ENCODE measurements at places on chromosomes 5 and 9.

DNA sequence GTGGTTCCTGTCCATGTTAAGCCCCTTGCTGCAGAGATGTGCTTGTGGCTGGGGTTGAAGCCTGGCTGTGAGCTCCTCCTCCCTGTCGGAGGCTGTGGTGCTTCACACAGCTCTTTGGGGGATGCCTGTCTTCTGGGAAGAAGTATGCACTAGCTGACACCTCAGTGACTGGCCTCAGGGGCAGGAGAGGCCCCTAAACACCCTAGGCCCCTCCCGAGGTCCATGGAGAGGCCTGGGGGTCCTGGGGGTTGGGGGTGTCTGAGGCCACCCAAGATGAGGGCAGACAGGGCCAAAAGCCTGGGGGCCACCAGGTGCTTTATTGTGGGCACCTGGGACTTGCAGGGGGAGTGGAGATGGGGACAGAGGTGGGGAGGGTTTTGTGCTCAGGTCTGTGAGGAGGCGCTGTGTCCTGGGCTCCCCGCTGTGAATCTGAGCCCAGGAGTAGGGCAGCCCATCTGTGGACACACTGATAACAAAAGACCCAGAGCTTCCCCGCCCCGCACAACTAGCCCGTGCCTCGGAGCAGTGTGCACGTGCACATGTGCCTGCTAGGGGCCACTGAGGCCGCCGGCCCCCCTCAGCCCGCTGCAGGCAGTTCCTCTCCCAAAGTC is 92.0 kb downstream of the PHF2 start:
- no peak for DNase-seq

DNA sequence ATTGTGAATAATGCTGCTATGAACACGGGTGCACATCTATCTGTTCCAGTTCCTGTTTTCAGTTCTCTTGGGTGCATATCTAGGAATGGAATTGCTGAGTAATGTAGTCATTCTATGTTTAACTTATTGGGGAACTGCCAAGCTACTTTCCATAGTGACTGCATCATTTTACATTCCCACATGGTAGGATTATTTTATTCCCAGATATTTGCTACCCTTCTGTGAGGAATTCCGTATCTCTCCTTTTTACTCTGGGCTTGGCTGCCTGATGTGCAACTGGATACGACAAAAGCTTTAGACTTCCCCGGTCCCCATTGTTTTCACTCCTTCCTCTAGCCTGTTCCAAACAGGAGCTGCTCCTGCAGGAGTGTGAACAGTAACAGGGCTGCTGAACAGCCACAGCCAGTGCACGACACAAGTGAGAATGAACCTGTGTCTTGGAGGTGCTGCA is 7.2 kb downstream of the TAS2R1 start:
- no peak for DNase-seq

GRCh38 chr5:35794684-35795375 is 61.9 kb upstream of the IL7R start:
- no peak for DNase-seq

GRCh38 chr5:6780802-6781391 is 67.7 kb downstream of the TENT4A start:
- DNase-seq, result no peak

DNA sequence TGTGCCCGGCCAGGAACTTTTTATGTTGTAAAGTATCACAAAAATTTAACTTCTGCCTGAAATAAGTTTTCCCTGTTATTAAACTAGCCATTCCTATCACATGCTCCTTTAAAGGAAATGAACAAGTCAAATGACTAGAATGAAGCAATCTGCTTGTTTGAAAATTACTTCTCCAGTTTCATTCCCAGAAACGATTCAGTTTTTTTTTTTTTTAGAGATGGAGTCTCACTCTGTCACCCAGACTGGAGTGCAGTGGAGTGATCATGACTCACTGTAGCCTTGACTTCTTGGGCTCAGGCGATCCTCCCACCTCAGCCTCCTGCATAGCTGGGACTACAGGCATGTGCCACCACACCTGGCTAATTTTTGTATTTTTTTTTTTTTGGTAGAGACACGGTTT is 13.3 kb upstream of the GNG10 start:
- DNase-seq, result no peak

- DNase-seq, result no peak
Measured at GRCh38 chr5:139190125-139190524, 8.0 kb downstream of the SIL1 start.

DNA sequence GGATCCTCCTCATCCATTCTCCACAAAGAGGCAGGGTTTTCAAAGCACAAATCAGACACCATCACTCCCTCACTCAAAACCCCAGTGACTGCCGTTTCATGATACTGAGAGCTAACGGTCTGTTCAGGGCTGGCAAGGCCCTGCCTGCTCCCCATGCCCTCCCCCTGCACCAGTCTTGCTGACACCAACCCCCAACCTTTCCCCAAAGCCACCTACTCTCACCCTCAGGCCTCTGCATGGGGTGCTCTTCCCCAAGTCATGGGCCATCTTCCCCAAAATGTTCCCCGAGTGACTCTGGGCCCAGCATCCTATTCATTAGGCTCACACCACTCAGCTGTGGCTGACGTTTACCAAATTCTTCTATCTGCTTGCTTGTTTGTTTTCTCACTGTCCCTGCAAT is 21.7 kb upstream of the OLFM1 start:
- DNase-seq, result no peak

GRCh38 chr5:136082390-136083193 is 50.1 kb upstream of the SMAD5 start:
- peak; percentile 20 for DNase-seq

DNA sequence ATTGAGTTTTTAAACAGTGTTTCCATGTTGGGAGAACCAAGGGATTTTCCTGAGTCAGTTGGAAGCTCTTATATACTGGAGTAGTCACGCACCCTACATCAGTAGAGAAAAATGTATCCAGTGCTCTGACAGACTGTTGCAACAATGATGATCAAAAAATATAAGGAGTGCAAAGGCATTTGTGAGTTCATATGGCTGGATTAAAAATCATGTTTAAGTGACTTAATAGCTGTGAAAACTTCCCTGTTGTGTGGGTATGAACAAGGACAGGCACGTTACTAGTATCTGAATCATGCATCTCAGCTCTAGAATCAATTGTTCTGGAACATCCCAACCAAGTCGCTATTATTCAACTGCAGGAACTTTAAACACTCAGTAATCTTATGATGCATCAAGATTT is 229.7 kb downstream of the ROR2 start:
- DNase-seq, result no peak

GRCh38 chr5:4862500-4862899 is 277.6 kb upstream of the ADAMTS16 start:
- no peak for DNase-seq

GRCh38 chr5:58455480-58455879 is 4.4 kb downstream of the PLK2 start:
- no peak for DNase-seq

DNA sequence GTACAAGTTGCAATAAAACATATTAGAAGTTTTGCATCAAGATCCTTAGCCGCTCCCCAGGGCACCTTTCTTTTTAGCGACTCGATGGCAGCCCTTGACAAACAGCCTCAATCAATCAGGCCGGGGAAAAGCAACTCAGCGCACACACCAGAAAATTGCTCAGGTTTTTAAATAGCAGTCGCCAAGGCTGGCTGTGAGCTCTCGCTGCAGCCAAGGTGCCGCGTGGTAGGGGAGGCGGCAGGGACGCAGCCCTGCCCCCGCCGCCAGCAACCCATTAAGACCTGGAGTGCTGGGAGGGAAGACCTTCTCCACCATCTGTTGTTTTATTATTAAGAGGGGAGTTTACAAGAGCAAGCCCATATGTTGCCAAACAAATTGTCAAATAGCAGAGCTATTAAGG is 22.6 kb downstream of the ASS1 start:
- DNase-seq, result no peak

- no peak for DNase-seq
Measured at GRCh38 chr9:79656169-79656568, 84.4 kb downstream of the TLE4 start.

DNA sequence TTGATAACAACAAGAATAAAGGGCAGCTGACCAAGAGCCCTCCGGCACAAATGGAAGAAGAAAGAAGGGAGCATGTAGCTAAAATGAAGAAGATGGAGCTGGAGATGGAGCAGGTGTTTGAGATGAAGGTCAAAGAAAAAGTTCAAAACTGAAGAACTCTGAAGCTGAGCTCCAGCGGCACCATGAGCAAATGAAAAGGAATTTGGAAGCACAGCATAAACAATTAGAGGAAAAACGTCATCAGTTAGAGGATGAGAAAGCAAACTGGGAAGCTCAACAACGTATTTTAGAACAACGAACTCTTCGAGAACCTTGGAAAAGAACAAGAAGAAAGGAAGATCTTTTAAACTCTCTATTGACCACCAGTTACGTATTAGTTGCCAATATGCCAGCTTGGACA is 100.9 kb downstream of the GABBR2 start:
- DNase-seq, result no peak

Measured in T-helper 2 cell (primary cell).